Cortex of kidney (tissue), 1 donor: ENCODE measurements at places on chromosomes 12 and 14.

DNA sequence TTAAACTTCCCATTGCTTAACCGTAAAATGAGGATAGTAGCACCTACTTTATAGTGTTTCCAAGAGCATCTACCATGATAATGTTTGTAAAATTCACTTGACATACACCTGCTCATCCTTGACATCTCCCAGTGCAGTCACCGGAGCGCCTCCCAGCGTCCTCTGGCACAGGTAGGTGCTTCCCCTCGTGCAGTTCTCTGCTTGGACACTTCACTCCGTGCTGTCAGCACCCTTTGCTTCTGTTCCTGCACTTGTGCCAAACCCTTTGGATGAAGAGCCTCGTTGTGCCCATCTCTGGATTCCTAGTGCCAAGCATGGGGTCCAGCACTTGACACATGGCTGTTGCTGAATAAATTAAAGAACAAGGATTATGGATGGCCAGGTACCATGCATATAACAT is 28.3 kb downstream of the ETV6 start:
- no peak for DNase-seq

GRCh38 chr12:121713257-121713777 is 765 bp downstream of the TMEM120B start:
- no peak for DNase-seq

DNA sequence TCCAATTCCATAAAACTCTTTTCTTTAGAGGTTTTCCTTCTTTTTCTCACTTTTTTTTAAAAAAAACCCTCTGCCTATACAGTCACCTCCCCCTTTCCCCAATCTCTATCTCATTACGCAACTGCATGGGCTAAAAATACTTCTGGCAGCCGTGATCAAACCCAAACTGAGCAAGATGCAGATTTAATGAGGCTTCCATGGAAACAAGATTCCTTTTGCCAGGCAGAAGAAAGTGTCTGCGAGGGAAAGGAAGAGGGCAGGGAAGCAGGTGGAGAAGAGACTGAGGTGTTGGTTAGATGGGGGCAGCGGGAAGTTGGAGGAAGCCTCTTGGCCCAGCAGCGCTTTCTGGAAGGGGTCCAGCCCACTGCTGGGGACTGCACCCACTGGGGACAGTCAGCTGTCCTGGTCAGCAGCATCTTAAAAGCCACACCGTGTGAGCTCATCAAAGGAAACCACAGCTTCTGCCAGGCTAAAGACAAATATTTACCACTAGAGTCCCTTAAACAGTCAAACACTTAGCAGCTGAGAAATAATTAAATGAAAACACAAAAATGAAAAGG is 90.4 kb downstream of the SLC8A3 start:
- DNase-seq = no peak

GRCh38 chr12:26226629-26227360 is 31.4 kb downstream of the SSPN start:
- no peak for DNase-seq

DNA sequence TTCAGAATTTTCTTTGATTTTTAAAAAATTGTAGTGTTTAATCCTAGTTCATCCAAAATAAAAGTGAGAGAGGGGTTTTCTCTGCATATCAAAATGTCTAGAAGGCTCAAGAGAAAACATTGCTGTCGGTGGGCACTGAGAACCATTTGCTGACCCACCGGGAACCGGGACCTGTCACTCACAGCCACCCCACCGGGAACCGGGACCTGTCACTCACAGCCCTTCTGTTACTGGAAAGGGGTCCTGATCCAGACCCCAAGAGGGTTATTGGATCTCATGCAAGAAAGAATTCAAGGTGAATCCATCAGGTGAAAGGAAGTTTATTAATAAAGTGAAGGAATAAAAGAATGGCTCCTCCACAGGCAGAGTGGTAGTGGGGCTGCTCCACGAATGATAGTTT is 106.0 kb upstream of the SFSWAP start:
- no peak for DNase-seq

- no peak for DNase-seq
These were observed 153.8 kb downstream of the PELI2 start for GRCh38 chr14:56271970-56272369.

DNA sequence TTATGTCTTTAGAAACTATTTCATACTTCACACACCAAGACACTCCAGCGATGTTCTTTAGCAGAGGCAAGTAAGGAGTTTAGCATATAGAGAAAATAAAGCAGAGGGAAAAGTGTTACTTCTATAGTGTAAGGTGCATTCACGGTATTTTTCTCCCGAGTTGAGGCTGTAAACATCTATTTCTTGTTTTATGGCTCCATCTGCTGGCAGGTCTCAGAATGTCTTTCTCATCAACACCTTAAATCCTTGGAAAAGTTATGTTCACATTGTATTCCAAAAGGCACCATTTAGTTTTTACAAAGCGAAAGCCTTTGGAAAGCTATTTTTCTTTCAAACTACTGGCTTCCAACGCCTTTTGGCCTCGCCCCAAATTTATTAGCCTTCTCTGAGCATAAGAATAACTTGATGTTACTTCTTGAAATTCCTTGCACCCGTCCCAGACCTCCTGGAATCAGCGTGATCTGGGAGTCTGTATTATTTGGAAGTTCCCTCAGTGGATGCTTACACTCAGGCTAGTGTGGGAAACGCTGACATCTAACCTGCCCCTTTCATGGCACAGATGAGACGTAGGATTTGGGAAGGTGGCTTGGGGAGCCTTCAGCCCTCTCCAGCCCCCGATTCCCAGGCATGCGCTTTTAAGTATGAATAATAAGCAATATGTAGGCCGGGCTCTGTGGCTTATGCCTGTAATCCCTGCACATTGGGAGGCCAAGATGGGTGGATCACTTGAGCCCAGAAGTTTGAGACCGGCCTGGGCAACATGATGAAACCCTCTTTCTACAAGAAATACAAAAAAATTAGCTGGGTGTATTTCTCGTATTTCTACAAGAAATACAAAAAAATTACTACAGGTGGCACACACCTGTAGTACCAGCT is 1.9 kb upstream of the PIWIL1 start:
- no peak for DNase-seq

- DNase-seq = no peak
These were observed 1.8 kb upstream of the GCN1 start for GRCh38 chr12:120196363-120196762.

DNA sequence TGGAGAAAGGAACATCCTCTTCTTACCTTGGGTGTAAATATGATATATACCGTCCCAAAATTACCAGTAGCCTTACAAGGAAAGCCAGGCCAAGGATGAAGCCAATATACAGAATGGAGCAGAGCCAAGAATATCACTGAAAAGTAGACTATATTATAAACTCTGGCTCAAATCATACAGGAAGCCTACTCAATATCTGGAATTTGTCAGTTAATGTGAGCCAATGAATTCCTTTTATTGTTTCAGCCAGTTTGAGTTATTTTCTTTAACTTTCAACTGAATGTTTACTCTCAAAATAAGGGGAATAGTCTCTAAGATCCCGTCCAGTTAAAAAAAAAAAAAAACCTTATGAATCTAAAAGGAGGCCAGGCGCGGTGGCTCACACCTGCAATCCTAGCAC is 9.8 kb upstream of the DENND5B start:
- DNase-seq = no peak

- DNase-seq = no peak
These were observed 101.4 kb upstream of the BBS10 start for GRCh38 chr12:76449583-76449982.

DNA sequence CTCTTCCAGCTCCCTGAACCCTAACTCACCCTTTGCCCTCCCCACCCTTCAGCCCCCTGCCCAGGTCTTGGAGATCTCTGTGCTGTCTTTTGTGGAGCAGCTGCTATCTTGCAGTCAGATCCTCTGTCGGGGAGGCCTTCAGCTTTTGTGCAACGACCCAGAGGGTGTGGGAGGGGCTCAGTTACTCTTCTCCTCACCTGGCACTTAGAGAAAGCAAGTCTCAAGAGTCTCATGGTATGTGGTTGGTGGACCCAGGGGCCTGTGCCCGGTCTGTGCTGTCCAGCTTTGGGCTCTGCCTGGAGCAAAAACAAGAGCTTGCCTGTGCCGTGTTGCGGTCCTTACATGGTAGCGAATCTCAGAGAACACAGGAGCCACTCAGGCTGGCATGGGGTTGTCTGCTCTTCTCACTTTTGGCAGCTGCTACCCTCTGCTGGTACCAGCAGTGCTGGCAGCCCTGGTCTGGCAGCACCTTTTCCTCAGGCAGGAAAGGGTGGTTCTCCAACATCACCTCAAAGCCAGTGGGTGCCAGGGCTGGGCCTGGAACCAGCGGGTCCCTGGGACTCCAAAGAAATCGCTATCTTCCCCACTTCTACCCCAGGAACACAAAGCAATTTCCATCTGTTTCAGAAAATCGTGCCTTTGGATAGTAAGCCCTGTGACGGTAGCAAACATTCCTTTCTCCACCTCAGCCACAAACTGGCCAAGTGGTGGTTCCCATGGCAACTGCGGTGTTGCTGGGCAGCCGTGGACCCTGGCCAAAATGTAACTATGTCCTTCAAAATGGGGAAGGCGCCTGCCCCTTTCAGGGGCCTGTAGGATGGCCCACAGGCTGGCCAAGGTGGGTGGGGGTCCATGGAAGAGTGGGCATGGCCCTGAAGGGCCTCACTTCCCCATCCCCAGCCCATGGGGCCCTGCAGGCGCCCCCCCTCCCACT is 90.0 kb downstream of the RIN3 start:
- no peak for DNase-seq

DNA sequence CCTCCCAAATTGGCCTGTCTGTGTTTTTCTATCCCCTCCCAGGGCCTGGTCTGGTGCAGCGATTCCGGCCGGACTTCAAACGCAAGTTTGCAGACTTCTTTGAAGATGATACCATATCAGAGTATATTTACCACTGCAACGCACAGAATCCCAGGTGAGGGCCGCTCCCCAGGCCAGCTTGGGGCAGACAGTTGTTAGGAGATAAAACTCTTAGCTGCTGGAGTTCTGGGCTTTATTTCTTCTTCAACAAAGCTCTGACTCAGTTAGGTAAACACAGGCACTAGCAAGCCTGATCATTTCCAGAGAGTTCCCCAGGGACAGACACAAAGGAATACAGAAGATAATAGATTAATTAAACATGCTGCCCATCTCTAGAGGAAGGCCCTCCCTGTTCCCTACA is 8.3 kb downstream of the ABHD4 start:
- DNase-seq = no peak

DNA sequence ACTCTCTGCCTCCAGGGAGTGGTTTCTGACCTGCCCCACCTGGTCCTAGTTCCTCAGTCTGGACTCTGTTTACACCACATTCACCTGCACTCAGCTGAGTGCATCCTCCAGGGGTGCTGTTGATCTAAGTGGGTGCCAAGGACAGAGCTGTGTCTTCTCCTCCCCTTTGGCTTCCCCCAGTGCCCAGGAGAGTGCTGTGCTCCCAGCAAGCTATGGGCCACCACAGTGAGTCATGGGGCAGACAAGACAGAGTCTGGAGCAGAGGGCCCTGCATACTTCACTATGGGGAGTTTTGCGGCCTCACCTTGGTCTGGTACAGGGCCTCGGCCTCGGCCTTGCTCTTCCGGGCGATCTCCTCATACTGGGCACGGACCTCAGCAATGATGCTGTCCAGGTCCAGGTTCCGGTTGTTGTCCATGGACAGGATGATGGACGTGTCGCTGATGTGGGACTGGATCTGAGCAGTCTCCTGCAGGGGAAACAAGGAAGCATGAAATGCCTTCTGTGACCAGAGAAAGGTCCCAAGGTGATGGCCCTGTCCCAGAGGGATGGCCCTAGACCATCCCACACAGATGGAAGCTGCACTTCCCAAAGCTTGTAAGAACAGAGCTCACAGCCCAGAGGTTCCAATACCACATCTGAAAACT is 4.9 kb downstream of the KRT73 start:
- no peak for DNase-seq

- no peak for DNase-seq
These were observed 263.8 kb upstream of the DIO2 start for GRCh38 chr14:80475074-80475473.

- DNase-seq = no peak
These were observed 59.5 kb upstream of the RNU6-7 start for GRCh38 chr14:32142341-32142740.

DNA sequence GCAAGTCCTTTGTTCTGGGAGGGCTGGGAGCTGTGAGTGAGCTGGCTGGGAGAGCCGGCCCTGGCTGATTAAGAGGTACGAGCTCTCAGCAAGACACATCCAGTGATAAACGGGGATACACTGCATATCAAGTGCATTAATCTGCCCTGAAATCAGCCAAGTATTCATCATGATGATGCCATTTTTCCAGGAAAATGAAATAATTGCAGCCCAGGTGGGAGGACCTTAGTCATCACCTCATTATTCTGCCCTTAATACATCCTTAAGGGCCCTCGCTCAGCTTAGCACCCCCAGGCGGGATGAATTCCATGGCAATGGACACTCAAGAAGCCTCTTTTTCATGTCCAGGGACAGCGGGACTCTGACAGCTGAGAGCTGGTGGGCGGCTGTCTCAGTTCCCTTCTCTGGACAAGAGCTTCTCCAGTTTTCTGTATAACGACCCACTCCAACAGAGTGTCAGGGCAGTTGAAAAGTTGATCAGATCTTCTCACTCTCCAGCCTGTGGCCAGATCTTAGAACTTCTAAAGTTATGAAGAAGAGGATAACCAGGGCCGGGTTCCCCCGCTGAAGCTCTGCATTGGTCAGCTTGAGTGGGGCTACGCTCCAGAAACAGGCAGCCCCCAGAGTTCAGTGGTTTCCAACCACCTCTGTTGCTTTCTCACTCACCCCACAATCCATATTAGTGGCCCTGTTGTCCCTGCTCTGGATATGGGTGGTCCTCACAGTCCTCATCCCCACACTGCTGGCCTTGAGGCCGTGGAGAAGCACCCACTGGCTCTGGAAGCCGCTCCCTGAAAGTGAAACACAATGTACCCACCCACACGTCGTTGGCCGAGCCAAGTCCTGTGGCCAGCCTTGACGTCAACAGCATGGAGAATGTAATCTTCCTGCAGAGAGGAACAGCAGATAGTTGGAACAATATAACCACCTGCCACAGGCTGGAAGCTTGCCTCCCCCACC is 306.2 kb upstream of the DIO3 start:
- no peak for DNase-seq

DNA sequence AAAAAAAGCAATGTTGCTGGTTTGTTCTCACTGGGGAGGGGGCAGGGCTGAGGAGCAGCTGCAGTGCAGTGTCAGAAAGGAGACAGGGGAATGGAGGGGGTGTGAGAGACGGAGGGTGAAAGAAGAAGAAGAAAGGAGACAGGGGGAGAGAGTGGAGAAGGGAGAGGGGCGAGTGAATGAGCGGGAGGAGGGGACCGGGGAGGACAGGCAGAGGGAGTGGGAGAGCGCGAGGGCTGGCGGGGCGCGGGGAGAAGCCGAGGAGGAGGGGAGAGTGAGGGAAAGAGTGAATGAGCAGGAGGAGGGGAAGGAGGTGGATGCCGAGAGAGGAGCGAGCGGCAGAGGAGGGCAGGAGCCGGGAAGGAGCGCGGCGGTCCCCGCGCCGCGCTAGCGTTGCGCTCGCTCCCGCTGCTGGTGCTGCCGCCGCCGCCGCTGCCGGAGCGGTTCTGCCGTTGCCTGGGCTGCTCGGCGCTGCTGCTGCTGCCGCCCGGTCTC is at the start of gene NOVA1:
TSS of gene NOVA1 (minus strand) at position 445 of the 492 bp plus-strand sequence. CDS start 597 bp downstream, outside the sequence.
- no peak for DNase-seq

GRCh38 chr12:4806439-4807115 is 86.4 kb downstream of the GALNT8 start:
- DNase-seq = no peak
